ENCODE measurements at places on chromosomes 1 and 21.

- DNase-seq, result no peak
These were observed 67.4 kb upstream of the TRAPPC10 start for GRCh38 chr21:43944757-43945156.

GRCh38 chr21:32726839-32727686 lies 750 bp downstream of the SYNJ1 start:
- DNase-seq, result peak; percentile 25

DNA sequence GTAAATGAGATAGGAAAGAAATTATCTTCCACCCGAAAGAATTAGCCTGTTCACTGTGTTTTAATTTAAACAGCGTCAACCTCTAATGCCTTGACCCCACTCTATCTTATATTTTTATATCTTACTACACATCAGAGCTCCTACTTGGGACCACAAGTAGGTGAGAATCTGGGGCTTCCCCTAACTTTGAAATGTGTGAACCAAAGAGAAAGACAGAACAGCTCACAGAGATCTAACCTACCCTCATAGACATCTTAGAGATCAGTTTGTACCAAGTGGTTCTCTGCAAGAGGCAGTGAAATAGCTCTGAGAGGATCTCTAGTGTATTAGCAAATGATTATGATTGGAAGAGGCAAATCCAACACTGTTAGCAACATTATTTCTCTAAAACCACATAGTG lies 31.0 kb upstream of the IFI16 start:
- no peak for DNase-seq

- DNase-seq, result no peak
These were observed 63.4 kb upstream of the RAB3GAP2 start for GRCh38 chr1:220335668-220336067.

DNA sequence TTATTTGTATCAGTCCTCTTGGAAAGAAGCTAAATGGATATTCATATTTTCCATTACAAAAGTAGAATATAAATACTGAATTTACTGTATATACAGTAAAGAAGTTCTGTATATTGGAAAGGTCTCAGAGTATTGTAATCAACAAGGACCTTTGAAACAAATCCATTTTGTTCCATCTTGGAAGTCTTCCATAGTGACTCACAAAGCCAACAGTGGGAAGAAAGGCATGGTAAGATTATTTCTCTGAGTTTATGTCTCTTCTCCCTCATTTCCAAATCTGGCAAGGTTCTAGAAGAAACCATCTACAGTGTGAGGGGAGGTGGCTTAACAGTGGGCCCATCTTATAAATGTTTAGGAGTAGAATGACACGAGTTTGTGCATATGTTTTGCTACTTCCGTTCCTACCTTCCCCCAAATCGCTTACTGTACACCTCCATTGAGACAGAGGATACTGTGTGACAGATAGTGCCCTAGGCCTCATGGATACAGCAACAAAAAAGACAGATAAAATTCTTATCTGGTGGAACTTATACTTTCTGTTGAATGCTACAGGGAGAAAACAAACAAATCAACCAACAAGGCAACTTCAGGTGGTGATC lies 22.1 kb upstream of the SSX2IP start:
- no peak for DNase-seq

DNA sequence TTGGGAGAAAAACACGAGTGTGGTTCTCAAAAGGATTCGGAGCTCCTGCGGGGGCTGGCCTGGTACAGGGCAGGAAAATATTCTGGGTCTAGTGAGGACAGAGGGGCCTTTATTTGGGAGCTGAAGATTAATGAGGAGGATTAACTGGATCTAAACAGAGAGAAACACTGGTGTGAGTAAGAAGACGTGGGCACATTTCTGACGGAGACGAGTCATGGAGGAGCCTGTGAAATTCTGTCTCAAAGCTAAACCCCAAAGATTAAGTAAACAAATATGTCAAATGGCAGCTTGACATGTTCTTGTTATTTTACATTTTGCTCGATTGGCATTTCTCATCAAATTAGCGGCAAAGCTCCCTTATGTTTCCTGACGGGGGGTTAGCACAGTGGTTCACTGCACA lies 12.8 kb downstream of the PROK1 start:
- DNase-seq, result no peak

- no peak for DNase-seq
These were observed 613.8 kb downstream of the KIF26B start for GRCh38 chr1:245768596-245768995.

All from HTR-8/SVneo (cell line).